ENCODE measurements at places on chromosomes 4 and X.

GRCh38 chr4:175412746-175413145, 399.3 kb downstream of the GPM6A start:
- no peak for DNase-seq

GRCh38 chrX:84155938-84156337, 32.1 kb downstream of the RPS6KA6 start:
- no peak for DNase-seq

DNA sequence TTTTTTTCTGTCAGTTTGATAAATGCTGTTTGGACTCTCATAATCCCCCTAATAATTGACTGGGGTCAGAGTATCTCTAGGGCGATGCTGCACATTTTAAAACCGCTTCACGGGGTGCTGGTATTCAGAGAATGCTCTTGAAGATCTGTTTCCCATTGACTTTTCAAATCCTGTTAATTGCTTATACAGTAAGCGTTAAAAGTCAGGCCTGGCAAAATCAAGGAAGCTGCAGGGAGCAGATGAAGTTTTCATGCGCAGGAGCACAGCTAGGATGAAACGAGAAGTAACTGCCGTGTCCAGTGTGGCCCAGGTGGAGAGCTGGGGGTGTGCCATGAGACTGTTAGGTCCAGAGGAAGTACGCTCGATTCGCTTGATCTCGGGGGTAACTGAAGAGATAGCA, 312.9 kb downstream of the TRIML1 start:
- no peak for DNase-seq

DNA sequence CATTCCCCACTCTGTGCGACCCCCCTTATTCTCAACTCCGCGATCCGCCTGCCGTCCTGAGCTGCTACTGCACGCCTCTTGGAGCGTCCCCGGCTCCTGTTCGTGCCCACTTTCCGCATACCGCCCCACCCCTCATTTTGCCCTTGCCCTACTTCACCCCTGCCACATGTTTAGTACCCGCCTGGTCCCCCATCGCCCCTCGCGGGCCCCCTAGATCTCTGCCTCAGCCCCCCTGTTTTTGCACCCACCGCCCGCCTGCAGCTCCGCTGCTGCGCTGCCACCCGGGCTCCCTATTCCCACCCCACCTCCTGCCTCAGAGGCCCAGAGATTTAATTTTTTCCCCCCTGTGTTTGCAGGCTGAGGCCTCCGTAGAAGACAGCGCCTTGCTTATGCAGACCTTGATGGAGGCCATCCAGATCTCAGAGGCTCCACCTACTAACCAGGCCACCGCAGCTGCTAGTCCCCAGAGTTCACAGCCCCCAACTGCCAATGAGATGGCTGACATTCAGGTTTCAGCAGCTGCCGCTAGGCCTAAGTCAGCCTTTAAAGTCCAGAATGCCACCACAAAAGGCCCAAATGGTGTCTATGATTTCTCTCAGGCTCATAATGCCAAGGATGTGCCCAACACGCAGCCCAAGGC, 1.4 kb downstream of the MAGED1 start:
- no peak for DNase-seq

DNA sequence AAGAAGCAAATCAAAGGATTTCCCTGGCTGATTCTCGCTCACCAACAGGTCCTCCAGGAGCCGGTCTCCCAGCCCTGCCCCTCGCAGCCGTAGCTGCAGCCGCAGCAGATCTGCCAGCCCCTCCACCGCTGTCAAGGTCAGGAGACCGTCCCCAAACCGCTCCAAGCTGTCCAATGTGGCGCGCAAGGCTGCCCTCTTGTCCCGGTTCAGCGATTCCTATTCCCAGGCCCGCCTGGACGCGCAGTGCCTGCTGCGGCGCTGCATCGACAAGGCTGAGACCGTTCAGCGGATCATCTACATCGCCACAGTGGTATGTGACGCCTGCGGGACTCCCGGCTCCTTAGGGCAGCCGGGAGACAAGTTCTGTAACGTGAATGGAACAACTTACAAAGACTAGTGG, 25.6 kb downstream of the SPATA18 start:
- DNase-seq = no peak

DNA sequence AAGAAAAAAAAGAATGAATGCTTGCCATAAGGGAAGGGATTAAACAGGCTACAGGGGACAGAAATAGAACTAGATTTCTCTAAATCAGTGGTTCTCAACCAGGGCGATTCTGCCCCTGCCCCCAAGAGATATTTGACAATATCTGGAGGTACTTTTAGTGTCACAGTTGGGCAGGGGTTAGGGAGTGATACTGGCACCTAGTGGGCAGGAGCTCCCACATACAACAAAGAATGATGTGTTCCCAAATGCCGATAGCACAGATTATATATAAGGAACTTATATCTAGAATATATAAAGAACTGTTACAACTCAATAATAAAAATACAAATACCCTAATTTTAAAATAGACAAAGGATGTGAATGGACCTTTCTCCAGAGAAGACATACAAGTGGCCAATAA, 14.7 kb downstream of the S100G start:
- DNase-seq = no peak

- DNase-seq = no peak
Measured at GRCh38 chrX:23114241-23114640, 114.5 kb downstream of the DDX53 start.

- DNase-seq = no peak
Measured at GRCh38 chrX:130482871-130483270, 81.1 kb downstream of the RBMX2 start.

- DNase-seq = no peak
Measured at GRCh38 chrX:40440866-40441265, 139.9 kb upstream of the ATP6AP2 start.

DNA sequence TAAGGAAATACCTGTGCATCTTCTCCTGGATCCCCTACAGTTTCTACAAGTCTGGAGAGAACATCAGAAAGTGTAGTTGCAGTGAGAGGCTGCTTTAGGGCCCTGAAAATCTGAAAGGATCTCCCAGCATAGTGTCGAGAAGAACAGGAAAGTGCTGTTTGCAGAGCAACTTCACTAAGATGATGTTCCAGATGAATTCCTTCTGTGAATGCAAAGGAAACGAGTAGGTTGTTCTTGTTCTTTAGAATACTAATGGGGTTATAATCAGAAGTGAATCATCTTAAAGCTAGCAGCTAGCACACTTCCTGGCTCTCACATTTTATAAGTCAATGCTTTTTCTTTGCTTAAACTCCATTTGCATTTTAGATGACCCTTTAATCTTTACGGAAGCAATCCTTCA, 53.7 kb downstream of the ZAR1 start:
- DNase-seq = no peak

GRCh38 chr4:76194325-76194724, 19.3 kb downstream of the SCARB2 start:
- DNase-seq = no peak

DNA sequence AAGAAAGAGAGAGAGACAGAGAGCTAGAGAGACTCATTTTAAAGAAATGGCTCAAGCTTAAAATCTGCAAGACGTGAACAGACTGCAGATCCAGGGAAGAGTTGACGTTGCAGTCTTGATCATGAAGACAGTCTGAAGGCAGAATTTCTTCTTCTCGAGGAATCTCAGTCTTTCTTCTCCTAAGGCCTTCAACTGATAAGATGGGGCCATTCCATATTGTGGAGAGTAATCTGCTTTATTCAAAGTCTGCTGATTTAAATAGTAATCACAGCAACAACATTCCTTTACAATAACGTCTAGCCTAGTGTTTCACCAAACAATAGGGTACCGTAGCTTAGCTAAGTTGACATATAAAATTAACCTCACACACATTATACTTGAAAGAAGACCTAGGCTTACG, 208.4 kb upstream of the ADAMTS3 start:
- DNase-seq = no peak

DNA sequence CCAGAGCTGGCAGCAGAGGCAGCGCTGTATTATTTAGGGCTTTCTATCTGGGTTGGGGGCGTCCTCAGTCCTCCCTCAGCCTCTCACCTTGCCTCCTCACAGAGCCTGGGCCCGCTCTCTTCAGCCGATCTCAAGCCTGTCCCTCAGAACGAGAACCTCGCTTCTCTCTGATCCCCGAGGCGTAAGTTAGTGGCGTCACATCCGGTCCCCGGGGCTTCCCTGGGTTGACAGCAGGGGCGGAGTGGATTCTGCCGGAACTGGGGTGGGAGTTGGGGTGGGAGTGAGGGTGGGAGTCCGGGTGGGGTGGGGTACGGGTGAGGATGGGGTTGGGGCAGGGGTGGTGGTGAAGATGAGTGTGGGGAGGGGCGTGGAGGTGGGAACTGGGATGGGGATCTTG, at the start of gene MAGEA10:
MAGEA10 (minus strand) TSS at position 190 of the 397 bp plus-strand sequence. CDS start 2,957 bp downstream, outside the sequence.
- no peak for DNase-seq

GRCh38 chrX:148457279-148457678, 43.1 kb upstream of the AFF2 start:
- no peak for DNase-seq

DNA sequence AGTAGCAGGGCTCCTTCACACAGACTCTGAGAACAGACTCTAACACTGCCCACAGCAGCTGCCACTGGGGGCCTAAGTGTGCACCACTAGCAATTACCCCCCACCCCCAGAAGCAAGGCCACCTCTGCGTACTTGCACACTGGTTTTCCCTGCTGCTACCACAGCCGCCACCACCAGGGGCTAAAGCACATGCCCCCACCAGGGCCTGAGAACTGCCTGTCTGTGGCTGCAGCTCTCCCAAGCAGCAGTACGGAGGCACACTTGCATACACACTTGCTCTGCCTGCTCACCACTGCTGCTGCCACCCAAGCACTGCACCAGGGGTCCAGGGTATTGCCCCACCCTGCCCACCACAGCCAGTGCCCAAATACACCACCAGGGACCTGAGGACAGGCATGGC, 59.6 kb downstream of the SCML2 start:
- no peak for DNase-seq

- DNase-seq = no peak
Measured at GRCh38 chr4:26830033-26830432, 30.6 kb upstream of the STIM2 start.

GRCh38 chrX:153674219-153674851, 722 bp upstream of the PNCK start:
- no peak for DNase-seq

DNA sequence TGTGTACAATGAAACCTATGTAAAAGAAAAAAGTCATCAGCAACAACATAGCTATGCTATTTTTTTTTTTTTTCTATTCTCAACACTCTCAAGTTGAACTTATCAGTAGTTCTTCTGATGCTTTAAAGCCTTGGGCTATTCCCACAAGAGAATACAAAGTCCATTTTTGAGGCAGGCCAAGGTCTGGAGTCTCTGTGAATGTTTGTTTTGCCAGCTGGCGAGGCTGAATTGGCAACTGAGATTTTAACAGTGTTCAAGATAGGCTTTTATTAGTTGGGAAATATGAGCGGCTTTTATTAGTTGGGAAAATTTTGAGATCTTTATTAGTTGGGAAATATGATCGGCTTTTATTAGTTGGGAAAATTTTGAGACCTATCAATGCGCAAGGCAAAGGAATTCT, 336.6 kb downstream of the SLITRK2 start:
- DNase-seq = no peak

DNA sequence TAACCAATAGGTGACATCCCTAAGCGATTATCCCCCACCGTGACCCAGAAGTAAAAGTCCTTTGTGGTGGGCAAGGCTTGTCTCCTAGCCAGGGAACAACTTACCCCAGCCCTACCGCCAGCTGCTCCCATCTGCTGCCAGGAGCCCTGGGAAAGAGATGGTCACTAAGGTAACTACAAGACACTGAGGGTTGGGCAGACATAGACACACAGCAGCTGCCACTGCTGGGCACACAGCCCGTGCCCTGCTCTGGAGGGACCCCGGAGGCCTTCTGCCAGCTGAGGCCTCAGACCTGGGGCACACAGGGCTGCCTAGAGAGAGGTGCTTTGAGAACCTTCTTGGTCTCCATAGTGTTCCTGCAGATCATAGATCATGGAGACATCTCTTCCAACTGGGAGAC, 53.0 kb upstream of the PROM1 start:
- no peak for DNase-seq

- no peak for DNase-seq
Measured at GRCh38 chr4:66946761-66947160, 598.5 kb downstream of the CENPC start.

DNA sequence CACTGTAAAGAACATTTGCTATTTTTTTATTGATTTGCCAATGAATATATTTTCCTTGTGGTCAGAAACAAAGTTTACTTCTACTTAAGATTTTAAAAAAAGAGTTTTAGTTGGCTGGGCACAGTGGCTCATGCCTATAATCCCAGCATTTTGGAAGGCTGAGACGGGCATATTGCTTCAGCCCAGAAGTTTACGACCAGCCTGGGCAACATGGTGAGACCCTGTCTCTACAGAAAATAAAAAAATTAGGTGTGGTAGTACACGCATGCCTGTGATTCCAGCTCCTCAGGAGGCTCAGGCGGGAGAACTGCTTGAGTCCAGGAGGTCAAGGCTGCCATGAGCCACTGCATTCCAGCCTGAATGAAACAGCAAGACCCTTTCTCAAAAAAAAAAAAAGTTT, 36.8 kb downstream of the LRP2BP start:
- no peak for DNase-seq

DNA sequence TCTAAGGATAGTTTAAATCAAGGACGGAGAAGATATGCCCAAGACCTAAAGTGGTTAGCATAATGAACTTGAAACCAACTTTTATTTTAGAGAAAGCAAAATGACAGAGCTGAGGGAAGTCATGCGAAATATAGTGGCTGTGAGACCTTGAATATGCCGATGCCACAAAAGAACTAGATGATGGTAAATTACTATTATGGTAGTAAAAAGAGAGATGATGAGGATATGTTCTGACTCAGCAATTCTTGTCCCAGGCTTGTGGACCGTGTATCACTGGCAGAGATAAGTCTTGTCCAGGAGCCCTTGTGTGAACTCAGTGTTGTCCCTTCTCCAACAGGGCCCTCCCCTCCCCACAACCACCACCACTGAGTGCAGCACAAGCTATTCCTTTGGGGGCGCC, 1605.6 kb upstream of the TENM3 start:
- DNase-seq = no peak

DNA sequence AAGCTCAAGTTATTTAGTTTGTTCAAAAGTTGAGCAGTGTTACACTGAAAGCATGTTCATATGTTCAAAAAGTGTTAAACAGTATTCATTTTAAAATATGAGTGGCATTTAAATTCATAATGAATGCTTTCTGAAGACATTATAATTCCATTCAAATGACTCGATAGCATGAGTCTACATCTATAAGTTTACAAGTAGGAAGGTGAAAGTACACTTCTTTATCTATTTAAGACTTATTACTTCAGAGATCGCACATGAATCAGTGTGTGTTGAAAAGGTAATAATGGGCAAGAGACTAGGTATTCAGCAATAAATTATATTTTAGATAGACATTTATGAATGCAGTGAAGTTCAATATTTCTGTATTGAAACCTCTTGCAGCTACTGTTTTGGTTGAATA, 456.1 kb downstream of the GRXCR1 start:
- DNase-seq = no peak

- DNase-seq = no peak
Measured at GRCh38 chrX:85851418-85851817, 195.9 kb downstream of the CHM start.

- no peak for DNase-seq
Measured at GRCh38 chr4:189838821-189839497, 101.7 kb upstream of the FRG1 start.

- DNase-seq = no peak
Measured at GRCh38 chrX:121122332-121122731, 74.9 kb downstream of the GLUD2 start.

All from activated CD4-positive, CD25-positive, alpha-beta regulatory T cell treated with anti-CD3 and anti-CD28 coated beads, Interleukin-2, amount 50 U/mL, for 16 hours (primary cell).